ENCODE measurements at places on chromosomes 2 and 18.

DNA sequence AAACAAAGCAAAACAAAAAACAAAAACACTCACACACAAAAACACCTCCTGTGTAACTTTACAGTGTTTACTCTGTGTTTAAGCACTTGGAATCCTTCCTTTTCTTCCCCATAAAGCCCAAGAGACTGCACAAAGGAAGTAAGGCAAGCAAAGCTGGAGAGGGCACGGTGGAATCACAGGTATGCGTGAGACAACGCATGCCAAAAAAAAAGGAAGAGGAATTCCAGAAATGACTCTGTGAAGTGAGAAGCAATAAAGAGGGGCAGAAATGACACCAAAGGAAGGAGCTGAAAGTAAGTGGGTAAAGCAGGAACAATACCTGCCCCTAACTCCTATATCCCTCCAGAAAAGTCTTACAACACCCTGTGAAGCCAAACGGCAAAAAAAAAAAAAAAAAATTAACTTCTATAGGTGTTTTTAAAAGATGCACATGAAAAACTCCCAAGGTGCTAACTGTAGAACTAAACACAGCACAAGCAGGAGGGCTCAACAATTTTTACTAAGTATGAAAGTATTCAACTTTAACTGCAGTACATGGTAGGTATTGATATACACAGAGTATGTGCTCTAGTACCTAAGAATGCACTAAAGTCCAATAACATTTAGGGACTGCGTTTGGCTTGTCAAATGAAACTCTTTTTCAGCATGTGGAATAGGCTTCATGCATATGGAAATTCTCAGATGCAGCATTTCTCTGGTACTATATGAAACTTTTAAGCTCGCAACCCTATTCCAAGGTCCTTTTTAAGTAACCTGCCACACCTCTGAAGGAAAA lies 9.1 kb downstream of the RND3 start:
- peak; percentile 43 for DNase-seq

DNA sequence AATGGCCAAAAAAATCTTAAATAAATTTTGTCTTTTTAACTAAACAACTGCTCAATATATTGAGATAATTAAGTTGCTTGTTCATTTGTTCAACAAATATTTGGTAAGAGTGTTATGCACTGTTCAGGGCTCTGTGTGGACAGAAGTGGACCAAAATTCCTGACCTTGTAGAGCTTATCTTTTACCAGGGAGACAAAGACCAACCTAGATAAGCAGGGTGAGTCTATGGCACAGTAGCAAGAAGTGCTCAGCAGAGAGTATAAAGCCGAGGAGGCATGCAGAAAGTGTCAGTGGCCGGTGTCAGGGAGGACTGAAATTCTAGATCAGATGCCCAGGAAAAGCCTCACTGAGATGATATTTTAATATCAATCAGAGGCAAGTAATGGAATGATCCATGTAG lies 2.6 kb downstream of the RAB27B start:
- no peak for DNase-seq

DNA sequence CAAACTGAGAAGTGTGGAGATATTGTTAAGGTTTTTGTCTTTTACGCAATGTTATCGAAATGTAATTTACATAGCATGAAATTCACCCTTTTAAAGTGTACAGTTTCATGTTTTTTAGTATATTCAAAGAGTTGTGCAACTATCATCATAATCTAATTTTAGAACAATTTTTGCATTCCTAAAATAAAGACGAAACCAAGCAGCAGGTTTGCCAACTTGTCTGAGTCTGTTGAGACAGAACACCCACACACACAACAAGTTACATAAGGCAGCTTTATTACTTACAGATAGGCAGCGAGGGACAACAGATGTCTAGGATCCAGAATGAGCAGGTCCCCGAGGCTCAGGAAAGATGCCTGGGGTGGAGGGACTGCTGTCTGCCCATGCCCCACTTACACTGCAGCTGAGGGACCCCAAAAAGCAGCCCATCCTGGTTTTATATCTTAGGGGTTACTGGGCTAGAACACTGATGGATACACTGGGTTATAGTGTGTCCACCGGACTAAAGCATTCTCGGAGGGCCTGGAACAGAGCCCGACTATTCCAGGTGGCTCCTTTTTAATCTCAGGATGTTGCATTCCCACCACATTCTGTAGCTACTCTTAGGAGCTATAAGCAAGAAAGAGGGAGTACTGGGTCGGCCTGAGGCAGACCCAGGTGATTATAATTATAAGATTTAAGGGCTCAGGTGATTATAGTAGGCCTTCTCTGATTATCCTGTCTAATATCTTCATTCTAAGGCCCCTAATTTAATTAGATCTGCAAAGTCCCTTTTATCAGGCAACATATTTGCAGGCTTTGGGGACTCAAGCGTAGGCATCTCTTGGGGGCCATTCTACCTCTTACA lies 150.2 kb upstream of the DOK6 start:
- peak; percentile 26 for DNase-seq

GRCh38 chr2:95315801-95316411 lies 18.8 kb downstream of the KCNIP3 start:
- peak; percentile 71 for DNase-seq

All from bronchial epithelial cell (primary cell).